ENCODE measurements at places on chromosomes 6 and 20.

DNA sequence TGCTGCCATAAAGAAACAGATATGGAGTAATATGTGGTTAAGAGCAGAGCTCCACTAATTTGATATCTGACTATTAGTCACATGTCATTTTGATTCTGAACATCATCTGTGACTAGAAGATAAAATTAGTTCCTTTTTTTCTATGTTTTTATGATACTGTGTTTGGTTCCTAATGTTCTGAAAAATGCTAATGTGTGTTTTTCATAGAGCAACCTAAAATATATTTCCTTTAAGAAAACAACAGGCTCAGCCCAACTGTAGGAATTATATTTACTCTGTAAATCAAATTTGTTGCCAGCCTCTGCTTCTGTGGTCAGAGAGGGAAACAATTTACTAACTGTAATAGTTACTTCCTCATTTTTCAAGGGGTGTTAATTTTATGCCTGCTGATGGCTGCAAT is 33.3 kb upstream of the TXLNB start:
- no peak for DNase-seq

- DNase-seq: no peak
These were observed 11.4 kb upstream of the TSPYL4 start for GRCh38 chr6:116265041-116265829.

- DNase-seq: no peak
These were observed 101.3 kb upstream of the UFL1 start for GRCh38 chr6:96420294-96420693.

DNA sequence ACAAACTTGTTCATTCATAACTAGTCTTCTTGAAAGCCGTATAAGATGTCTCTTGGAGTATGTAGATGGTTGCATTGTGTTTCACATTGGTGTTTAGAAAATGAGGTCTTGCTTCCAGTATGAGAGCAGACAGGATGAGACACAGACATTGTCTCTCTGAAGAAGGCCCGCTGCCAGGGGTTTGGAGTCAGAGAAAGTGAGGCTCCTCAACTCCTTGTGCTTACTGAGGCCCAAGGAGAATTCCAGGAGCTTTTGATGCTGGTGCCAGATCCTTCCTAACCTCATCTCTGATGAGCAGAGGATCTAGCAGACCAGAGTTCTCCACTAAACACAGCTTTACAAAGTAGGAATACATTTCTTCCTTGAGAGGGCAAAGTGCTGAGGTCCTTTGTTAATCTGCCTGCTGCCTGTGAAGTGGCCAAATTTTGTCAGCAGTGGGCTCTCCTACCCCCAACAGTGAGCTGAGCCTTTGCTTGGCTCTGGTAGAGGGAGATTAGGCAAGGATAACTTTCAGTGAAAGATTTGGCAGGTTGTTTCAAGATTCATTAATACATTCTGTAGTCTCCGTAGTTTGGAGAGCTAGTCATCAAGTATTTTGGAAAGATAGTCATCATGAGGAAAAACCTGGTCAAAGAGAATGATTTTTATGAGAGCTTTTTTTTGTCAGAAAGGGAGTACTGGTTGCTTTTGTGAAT is 9.7 kb downstream of the MAPRE1 start:
- DNase-seq: no peak

DNA sequence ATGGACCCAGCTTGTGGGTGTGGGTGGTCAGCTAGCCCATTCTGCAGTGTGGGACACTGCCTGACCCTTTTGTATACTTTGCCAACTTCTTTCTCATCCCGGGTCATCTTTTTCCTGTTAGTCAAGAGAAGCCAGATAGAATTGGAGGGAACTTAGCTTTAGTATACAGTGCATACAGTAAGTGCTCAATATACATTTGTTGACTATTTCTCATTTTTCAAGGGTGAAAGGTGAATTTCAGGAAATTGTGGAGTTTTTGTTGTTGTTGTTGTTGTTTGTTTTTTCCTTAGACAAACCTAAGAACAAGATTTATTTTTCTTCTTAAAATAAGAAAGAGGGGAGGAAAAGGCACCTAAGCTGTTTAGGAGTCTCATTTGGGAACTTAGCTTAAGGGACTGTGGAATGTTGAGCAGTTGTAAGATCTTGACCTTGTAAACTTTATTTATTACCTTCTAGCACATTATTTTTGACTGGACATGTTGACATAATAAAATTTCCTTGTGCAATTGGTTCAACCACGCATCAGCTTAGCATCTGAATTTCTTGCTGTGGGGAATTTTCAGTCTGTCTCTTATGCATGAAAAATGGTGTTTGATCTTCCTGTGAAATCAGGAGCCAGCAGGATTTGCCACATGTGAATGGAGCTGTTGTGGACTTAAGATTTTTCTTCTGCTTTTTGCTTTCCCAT is 113.6 kb downstream of the ARID1B start:
- DNase-seq: no peak

Data from stimulated activated CD8-positive, alpha-beta memory T cell treated with anti-CD3 and anti-CD28 coated beads, Interleukin-15, amount 100 ng/mL, for 48 hours (primary cell).